ENCODE measurements at places on chromosomes 5 and 9. TPM values are rescaled to one million over a fixed set of nuclear protein-coding genes. Genes with fewer than 3 reads are reported as not detected.

DNA sequence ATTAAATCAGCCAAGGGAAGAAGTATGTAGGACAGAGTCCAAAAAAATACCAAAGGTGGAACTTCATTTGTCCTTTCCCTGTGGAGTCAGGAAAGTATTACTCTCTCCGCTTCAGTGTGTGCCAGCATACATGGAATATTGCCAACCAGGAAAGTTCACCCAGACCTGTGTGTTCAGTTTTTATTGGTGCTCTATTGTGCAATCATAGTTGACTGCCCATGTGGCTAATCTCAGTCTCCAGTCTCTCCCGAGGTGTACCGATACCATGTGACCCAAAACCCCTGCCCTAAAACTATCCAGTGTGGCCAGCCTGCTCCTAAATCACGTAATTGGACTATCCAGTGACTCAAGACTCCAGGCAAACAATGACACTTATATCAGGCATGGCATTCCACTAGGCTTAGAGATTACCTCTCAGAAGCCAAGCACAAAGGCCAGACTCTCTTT is 38.8 kb downstream of the NFX1 start:
- DNase-seq: no peak

Gene BNC2
- total RNA-seq: 15.2 TPM

DNA sequence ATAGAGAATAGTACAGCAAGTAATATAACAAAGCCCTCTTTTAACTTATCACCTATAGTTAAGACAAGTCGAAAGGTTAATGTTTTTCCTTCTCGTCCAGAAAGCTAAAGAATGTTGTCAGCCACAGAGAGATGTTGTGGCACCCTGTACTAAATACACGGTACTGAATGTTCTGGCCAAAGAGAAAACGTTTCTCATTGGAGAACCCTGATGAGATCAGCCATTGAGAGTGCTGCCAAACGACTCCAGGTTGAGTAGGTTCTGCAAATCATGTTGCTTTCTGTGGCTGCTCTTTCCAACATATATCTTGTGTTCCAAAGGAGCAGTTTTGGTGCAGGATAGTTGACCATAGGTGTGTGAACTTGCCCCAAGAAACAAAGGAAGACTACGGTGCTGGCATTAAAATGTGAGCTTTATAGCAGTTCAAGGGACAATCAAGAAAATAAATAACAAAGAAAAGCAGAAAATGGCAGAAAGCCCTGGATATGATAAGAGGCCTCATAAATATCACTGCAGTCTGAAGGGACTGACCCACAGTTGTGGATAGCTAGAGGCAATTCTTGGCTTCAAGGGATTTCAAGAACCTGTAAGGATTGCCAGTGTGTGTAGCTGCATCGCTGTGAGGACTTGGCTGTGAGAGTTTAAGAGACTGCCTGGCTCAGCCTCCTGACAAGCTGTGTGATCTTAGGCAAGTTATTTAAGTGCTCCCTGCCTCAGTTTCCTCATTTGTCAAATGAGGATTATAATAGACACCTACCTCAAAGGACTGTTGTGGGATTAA is 102.7 kb downstream of the ARHGEF28 start:
- DNase-seq: no peak

Gene LURAP1L
- total RNA-seq: 25.6 TPM

- no peak for DNase-seq
Measured at GRCh38 chr5:1547655-1548054, 23.9 kb upstream of the LPCAT1 start.

- no peak for DNase-seq
Measured at GRCh38 chr5:134846641-134846960, 833 bp downstream of the C5orf24 start.

Gene AUH
- total RNA-seq: 28.5 TPM

DNA sequence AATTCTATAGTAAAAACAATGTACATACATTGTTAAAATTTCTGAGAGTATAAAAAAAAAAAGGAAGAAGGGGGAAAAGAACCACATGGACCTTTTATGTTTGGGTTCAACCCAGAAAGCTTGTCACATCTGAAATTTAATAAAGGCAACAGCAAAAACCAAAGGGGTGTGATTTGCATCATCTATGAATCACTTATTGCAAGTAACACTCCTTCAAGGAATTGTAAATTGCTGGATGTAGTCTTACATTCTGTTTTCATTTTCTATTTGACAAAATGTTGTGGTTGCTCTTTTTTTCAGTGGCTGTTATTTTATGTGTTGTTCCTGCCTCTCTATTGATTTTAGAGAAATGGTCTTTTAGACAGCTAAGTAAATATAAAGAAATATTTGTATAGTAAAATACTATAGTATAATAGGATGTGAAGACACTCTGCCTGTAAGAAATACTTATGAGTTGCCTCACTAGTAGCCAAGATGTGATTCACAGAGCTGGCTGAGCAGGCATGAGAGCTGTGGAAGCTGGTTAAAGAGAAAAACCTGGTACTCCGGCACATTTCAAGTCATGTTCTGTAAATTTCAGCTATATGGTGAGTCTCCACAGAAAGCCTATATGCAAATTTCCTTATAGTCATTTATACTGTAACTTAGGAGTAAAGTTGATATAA is 131.1 kb upstream of the CNTLN start:
- DNase-seq: no peak

Gene SLC45A2
- total RNA-seq: 0.76 TPM

Gene ARL14EPL
- not detected for total RNA-seq
